ENCODE measurements at places on chromosomes 5 and 9.

DNA sequence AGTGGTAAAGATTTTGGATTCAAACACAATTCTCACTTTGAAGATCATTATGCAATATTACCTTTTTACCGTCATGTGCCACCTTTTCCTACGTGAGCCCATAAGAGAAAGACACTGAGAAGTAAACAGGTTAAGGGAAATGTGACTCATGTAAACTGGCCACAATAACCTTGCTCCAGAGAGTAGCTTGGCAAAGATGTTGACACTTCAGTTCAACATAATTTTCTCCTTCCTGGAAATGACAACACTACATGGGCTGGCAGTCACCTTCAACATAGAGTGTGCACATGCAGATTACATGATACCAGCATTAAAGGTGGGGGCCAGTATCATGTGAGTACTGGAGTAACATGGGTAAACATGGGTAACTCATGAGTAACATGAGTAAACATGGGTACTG is 141.9 kb downstream of the CDK5RAP2 start:
- DNase-seq, result no peak

DNA sequence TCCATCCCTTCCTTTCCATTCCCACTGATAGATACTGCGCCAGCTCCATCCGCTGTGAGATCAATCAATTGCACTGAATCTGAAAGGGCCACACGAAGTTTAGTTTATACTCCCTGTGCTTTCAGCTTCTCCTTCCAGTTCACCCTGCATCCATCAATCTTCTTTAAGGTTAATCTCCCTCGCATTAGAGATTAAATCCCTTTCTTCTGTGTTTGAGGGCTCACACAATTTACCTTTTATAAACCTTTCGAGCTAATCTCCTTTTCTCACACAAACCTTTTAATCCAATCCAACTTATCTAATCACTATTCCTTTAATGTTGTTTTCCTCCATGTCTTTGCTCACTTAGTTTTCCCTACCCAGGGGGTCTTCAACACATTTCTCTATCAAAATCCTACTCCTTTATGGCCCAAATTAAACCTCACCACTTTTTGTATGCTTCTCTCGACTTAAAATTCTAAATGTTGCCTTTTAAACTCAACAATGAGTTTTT is 64.6 kb upstream of the HAPLN1 start:
- DNase-seq, result no peak

DNA sequence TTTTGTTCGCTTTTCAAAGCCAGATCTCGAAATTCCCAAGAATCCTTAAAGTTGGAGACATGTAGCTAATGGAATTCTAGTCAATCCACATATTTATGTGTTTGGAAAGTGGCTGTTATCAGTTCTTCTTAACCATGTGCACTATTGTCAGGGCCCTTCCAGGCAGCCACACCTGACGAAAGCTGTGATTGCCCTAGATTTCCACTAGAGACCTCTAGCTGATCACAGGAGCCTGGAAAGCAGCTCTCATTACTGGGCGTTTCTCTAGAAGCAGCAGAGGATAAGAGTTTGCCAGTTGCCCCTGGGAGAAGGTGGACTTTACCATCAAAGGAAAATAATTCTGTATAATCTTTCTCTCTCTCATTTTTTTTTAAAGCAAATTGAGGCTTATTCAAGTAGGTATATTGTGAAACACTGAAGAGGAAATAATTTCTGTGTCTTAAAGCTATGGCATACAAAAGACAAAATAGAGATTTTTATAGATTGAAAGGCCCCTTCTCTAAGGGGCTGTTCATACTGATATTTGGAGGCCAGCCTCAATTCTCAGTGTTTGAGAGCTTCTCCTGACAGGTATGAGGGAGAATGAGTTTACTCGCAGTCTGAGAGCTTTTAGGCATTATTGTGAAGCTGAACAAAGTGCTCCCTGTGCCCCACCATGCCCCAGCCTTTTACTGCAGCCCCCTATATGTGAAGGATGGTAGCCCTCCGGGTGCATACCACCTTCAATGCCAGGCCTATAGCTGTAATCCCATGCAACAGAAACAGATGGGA is 405.4 kb upstream of the ACTBL2 start:
- peak; percentile 12 for DNase-seq

DNA sequence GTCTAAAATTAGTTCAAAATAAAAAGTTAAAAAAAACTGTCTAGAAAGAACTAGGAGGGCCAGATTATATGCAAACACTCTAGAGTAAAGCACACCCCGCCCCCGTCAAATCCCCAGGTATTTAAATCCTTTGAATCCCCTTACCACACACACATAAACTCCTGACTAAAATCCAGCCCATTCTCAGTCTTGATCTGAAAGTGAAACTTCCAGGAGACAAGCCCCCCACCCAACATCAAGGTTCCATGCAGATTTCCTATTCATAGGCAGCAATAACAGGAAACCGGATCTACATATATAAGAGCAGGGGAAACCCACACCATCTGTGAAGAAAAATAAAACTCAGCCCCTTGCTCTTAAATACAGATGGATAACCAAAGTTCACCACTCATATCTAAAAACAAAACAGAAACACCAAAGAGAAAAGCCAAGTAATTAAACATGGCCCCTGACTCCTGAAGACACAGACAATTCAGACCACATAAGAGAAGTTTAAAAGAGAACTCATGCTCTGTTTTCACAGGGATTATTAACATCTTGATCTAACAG is 42.3 kb downstream of the MARCHF3 start:
- DNase-seq, result peak; percentile 53
